Esophagus mucosa (tissue), 1 donor: ENCODE measurements at places on chromosomes 1 and 21. TPM values are rescaled to one million over a fixed set of nuclear protein-coding genes. Genes with fewer than 3 reads are reported as not detected.

DNA sequence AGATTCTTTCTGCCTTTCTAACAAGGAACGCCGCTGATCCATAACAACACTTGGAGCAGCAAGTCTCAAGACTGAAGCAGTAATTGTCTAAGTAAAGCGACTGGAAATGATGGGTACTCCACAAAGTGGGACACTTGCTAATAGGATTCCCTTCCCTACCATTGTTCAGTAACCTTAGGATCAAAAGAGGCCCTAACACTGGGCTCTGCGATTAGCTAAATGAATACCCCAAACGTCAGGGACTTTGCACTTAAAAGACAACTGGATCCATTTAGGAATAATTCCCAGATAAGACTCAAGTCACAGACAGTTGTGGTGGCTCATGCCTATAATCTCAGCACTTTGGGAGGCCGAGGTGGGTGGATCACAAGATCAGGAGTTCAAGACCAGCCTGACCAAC lies 221.9 kb upstream of the FGGY start:
- no peak for ATAC-seq

GRCh38 chr1:20339811-20340457 lies 49.3 kb downstream of the VWA5B1 start:
- ATAC-seq, result no peak

- ATAC-seq, result peak; percentile 0
Observed at GRCh38 chr1:234533975-234534876, 55.2 kb upstream of the TARBP1 start.

DNA sequence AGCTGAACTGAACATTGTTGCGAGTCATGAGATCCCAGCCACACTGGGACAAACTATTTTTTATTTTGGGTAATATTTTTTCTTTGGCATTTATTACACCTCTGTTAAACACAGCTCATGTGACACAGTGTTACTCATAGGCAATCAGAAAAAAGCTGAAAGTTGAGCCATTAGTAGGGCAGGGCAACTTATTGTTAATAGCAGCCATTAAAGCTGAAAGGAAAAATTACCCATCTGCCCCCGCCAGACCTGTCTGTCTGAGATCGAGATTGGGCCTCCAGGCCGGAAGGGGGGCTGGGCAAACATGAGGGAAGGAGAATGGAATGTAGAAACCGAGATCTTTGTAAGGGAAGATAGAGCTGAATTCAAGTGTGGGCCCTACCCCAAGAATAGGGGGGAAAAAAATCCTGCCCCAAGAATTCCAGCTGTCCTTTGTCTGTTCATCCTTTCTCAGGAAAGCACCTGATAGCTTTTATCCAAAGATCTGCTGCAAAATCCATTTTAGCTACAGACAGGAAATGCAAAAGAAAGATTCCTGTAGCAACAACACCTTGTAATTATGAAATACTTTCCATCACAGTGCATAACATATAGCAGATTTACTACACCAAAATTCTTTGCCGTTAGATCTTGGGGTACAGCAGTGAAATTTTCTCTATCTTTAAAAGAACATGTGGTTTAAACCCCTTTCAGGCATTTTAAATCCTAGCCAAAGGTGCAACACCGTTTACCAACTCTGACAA lies 212.8 kb downstream of the PBX1 start:
- ATAC-seq, result peak; percentile 74

- ATAC-seq, result no peak
Observed at GRCh38 chr1:9855186-9855585, 31.4 kb upstream of the CLSTN1 start.

DNA sequence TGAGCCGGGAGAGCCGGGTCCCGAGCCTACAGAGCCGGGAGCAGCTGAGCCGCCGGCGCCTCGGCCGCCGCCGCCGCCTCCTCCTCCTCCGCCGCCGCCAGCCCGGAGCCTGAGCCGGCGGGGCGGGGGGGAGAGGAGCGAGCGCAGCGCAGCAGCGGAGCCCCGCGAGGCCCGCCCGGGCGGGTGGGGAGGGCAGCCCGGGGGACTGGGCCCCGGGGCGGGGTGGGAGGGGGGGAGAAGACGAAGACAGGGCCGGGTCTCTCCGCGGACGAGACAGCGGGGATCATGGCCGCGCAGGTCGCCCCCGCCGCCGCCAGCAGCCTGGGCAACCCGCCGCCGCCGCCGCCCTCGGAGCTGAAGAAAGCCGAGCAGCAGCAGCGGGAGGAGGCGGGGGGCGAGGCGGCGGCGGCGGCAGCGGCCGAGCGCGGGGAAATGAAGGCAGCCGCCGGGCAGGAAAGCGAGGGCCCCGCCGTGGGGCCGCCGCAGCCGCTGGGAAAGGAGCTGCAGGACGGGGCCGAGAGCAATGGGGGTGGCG lies 371 bp downstream of the ARID1A start:
- no peak for ATAC-seq

- ATAC-seq, result peak; percentile 95
Observed at GRCh38 chr1:28193701-28194161, 17.2 kb upstream of the PTAFR start.

DNA sequence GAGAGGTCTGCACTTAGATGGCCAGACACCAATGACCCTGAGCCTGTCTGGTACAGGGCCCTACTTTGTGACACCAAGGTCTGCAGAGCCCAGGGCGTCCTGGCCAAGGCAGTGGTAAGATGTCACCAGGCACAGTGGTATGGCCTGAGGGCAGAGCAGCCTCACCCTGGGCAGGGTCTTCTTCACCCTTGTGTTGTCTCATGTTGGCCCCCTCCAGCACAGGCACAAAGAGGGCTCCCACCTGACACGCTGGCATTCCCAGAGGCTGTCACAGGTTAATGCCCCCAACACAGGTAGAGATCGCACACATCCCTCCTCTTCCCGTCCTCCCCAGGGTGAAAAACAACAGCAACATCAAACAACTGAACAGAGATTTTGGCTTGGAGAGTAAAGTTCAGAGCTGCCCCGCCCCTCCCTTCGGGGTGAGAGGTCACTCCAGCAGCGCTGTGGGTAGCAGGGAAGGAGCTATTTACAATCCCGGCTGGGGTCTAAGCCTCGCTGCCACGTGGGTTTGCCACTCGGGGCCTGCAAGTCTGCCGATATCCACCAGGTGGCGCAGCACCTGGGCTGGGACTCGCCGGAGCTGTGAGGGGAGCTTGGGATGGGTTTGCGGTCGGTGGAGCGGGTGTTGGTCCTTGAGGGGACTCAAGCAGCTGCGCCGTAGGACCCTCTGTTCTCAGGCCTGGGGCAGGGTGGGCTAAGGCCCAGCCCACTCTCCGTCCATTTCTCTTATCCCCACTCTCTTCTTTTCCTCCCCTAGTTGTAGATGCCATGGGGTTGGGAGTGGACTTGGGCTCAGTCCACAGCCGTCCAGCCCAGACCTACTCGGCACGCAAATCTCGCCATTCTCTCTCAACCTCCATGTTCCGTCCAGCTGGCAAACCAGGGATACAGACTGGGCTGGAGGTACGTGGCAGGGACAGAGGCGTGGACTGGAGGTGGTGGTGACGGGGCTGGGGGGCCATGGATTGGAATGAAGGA lies 12.7 kb downstream of the EFNA3 start:
- ATAC-seq, result peak; percentile 58

- ATAC-seq, result no peak
Observed at GRCh38 chr1:153888533-153888932, 34.2 kb downstream of the GATAD2B start.

DNA sequence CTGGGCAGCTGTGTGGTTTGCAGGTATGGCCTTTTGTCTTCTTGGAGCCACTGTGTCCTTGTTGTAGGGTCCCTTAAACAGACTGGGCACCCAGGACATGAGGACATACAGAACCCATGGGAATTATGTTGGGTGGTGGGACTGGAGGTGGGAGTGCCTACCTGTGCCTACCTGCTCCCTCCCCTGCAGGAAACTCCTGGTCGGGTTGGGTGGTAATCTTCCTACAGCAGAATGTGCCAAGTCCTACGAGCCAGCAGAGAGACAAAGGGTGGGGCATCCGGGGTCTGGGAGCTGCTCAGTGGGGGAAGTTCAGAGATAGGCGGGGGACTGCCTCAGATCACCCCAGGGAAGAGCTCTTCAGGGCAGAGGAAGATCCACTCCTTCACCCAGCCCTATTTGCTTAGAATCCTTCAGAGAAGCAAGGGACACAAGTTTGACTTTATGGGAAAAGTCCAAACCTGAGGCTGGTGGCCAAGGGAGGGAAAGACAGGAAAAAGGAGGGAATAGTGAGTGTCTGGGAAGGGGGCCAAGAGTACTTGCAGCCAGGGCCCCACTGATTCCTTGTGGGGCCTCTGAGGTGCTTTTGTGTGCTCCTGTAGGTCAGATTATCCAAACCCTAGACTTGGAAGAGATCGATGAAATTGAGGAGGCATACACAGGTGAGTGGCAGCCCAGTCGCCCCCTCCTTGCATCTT lies 58.3 kb downstream of the KIF21B start:
- ATAC-seq, result no peak

DNA sequence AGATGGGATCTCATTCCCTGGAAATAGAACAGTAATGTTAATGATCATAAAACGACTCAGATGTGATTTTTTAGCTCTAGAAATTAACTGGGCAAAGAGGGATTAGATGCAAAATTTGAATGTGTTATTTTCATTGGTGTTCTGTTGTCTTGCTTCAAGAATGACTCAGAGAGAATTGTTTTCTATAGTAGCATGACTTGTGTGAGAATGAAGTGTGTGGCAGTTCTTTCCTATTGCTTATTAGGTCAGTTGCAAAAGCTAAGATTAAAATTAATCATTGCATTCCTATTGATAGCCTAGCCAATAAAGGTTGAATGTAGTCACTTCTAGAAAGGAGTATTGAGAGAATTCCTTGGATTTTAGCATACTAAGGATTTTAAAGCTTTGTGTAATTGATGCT lies 22.9 kb downstream of the SPEN start:
- no peak for ATAC-seq

GRCh38 chr1:220886470-220887201 lies 7.4 kb downstream of the HLX start:
- no peak for ATAC-seq

- peak; percentile 19 for ATAC-seq
Observed at GRCh38 chr21:33478935-33479678, 667 bp downstream of the TMEM50B start.

DNA sequence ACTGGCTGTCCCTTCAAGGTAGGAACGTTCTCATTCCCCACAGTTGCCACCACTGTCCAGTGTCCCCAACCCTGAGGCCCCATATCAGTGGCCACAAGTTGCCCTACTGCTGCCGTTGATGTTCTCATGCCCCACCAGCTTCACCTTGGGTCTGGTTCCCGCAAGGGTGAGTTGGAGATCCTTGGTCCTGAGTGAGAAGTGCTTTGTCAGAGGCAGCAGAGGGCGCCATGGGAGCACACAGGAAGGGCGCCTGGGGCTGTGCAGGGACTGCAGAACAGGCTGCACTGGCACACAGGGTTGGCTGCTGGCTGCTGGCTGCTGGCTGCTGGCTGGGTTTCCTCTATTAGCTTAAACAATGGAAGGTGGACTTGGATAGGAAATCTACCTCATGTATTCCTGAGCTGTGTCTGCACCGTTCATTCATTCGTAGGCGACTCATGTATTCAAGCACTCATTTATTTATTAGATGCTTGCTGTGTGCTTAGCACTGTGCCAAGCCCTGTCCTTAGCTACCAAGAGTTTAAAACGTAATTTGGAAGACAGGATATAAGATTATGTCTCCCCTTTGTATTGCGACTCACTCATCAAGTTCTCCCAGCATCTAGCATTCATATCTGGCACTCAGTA lies 2.1 kb upstream of the S100A9 start:
- peak; percentile 60 for ATAC-seq

- ATAC-seq, result peak; percentile 88
Observed at GRCh38 chr1:27959792-27960603, at the start of gene XKR8. Gene XKR8, plus strand, starts transcription at chr1:27959973. Its CDS starts 97 bp downstream, at chr1:27960070.

- no peak for ATAC-seq
Observed at GRCh38 chr1:112793631-112794565, 78.8 kb upstream of the PPM1J start.

GRCh38 chr1:184970691-184971161 lies 3.6 kb downstream of the NIBAN1 start:
- no peak for ATAC-seq

- ATAC-seq, result no peak
Observed at GRCh38 chr1:208192995-208193394, 51.2 kb downstream of the PLXNA2 start.

SPATA1 gene
- 1.1 TPM for total RNA-seq

DOP1B gene
- 23.8 TPM for total RNA-seq

FLG2 gene
- not detected for total RNA-seq

TMEM51 gene
- 22.5 TPM for total RNA-seq

SAMSN1 gene
- 2.2 TPM for total RNA-seq

RRP1 gene
- total RNA-seq, result 30.8 TPM

CHIA gene
- not detected for total RNA-seq

NECTIN4 gene
- total RNA-seq, result 115 TPM

BATF3 gene
- 0.68 TPM for total RNA-seq

ADCY10 gene
- total RNA-seq, result not detected

AMPD1 gene
- not detected for total RNA-seq

OR2G6 gene
- total RNA-seq, result not detected

RXRG gene
- total RNA-seq, result 0.24 TPM

CHODL gene
- 0.72 TPM for total RNA-seq

SLC44A5 gene
- total RNA-seq, result 0.60 TPM

CAMK2N1 gene
- 7.7 TPM for total RNA-seq

ADAMTS4 gene
- 1.3 TPM for total RNA-seq

ADAM30 gene
- total RNA-seq, result not detected
